Naive thymus-derived CD8-positive, alpha-beta T cell (primary cell): ENCODE measurements at places on chromosomes 16 and 17. TPM values are rescaled to one million over a fixed set of nuclear protein-coding genes. Genes with fewer than 3 reads are reported as not detected.

DNA sequence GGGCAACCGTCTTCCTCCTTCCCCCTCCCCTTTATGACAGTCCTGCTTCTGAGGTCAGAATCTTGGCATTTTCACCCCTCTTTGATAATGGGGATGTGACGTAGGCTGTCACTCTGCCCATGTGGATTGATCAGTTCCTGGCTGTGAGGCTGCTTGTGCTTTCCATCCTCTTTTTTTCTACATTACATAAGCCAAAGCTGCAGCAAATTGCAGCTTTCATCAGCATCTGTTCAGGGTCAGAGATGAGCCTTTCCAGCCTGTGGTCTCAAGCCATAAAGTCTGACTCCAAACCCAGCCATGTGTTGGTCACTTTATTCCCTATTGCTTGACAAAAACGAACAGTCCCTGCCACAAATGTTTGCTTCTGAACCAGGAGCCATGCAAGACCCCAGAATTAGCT is 535.1 kb downstream of the CDH11 start:
- no peak for DNase-seq

GRCh38 chr17:19614900-19615299 is 33.7 kb upstream of the ALDH3A2 start:
- no peak for DNase-seq

The NHLRC4 gene
- polyA plus RNA-seq, result 3.3 TPM

DNA sequence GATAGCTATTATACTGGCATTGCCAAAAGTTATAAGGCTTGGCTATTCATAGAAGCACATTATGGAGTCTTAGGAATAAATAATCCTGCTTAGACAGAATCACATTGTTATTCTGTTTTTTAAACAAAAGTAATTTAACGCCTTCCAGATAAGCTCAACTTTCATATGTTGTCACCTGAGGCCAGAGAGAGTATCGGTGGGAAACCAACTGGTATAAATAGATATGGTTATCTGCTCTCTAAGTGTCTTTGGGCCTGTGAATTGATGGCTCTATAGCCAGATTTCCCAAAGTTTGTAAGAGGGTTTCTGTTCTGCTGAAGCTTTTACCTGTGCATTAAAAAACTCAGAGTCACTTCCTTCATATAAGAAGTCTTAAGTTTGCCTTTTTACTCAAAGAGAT is 1449.4 kb downstream of the CDH11 start:
- DNase-seq, result no peak

GRCh38 chr17:44766409-44767038 is 7.7 kb downstream of the ADAM11 start:
- no peak for DNase-seq

The HIC1 gene
- not detected for polyA plus RNA-seq
